ENCODE measurements at places on chromosomes 7 and 10.
A peak's percentile ranks its signal among the peaks of the same experiment; 100 is the strongest.

DNA sequence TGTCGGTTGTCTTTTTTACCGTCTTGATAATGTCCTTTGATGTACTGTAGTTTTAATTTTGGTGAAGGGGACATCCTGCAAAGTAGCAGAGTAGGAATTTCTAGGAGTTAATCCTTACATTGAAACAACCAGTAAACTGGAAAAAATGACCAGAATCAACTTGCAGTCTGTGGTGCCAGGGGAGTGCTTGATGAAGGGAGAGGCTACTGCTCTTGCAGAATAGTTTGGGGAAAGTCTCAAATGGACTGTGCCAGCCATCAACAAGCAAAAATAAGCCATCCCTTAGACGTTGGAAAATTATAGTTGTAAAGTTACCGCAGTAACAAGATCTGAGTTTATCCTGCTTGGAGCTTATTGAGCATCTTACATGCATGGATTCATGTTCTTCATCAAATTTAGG is 32.4 kb downstream of the TRIM24 start:
- no peak for DNase-seq

GRCh38 chr7:96349572-96349971 is 27.7 kb upstream of the SLC25A13 start:
- DNase-seq = no peak

DNA sequence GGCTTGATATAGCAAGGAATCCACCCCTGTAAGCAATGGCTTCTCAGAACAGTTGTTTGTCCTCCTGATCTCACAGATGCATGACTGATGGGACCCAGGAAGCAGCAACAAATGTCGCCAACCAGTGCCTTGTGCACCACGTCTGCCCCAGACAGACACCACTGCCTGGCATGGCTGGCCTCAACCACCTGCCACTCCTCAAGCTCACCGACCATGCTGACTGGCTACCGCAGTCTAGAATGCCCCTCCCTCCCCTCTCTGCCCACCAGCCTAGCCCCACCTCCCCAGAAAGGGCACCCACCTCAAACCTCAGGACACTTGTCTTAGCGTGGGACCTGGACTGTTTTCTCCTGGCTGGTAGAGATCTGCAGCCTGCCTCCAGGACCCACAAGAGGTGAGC is 24.0 kb downstream of the LRRC20 start:
- no peak for DNase-seq

GRCh38 chr10:132994185-132994796 is 51.9 kb upstream of the CFAP46 start:
- DNase-seq = no peak

GRCh38 chr10:60461688-60462087 is 72.0 kb upstream of the ANK3 start:
- DNase-seq = no peak

DNA sequence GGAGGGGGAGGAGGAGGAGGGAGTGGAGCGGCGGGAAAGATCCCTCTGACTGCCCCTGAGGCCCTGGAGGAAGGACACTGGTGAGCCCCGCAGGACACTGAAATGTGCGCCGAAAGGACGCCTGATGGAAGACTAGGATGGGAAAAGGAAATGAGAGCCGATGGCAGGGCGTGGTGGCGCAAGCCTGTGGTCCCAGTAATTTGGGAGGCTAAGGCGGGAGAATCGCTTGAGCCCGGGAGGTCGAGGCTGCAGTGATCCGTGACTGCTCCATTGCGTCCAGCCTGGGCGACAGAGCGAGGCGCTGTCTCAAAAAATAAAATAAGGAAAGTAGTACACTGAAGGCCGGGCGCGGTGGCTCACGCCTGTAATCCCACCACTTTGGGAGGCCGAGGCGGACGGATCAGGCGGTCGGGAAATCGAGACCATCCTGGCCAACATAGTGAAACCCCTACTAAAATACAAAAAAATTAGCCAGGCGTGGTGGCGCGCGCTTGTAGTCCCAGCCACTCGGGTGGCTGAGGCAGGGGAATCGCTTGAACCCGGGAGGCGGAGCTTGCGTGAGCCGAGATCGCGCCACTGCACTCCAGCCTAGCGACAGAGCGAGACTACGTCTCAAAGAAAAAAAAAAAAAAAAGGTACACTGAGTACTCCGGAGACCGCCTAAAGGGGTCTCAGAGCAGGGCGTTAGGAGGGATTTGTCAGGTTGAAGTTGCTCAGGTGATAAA is 561 bp upstream of the HNRNPF start:
- peak; percentile 78 for DNase-seq

- DNase-seq = no peak
Observed at GRCh38 chr7:18796216-18796615, 300.7 kb downstream of the HDAC9 start.

DNA sequence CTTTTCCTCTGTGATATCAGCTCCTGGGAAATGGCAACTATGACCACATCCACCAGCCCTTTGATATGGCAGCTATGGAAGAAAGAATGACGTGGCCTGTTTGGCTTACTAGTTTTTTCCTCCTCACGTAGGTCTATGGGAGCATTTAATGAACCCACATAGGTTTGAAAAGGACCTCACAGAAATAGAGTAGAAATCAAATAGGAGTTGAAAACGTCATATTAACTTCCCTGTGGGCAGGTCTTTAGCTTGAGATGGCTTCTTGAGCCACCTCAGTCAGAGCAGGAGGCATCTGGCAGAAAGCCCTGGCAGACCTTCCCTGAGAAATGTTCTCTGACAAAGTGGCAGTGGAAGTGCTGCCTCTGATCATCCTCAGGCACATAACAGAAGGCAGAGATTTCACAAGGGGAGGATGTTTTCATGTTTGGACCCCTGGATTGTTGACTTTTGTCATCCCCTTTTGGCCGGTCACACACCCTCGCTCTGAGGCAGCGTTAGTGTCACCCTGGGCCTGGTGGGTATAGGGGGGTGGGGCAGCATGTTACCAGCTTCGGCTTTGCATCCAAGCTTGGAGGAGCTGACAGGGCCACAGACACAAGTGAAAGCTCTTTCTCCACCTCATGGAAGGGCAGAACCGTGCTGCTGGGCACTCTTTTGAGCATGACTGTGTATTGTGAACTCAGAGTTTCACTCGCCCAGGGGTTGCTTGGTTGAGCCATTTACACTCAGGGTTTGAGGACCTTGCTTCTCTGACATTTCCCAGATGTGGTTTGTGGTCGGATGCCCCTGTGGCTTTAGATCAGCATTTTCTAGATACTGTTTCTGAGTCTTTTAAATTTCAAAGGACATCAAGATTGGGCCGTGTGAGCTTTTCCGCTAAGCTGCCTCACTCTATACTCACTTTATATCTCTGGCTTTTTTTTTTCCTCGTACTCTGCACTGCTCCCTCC is 184.2 kb downstream of the STK31 start:
- DNase-seq = peak; percentile 58

- DNase-seq = peak; percentile 87
Observed at GRCh38 chr7:24572997-24573553, at the start of gene PALS2. TSS of gene PALS2 (plus strand) at chr7:24573452. CDS start at chr7:24623668, 50,216 bp downstream.

GRCh38 chr10:28558186-28558585 is 25.3 kb downstream of the WAC start:
- no peak for DNase-seq

DNA sequence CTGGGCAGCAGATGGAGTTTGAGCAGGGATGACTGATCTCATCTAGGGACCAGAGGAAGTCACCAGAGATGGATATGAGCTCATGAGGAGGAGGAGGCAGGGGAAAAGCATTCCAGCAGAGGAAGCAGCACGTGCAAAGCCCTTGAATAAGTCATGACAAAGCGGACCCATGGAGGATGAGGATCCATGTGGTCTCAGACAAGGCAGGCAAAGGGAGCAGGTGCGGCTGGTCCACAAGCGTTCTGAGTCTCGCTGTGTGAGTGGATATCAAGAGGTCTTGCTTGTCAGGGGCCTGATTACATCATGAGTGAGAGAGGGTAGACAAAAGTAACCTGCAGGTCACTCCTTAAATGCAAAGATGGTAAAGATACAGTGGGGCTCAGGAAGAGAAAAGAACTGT is 307.6 kb downstream of the GRID1 start:
- DNase-seq = no peak

- no peak for DNase-seq
Observed at GRCh38 chr7:3780525-3780924, 479.5 kb downstream of the SDK1 start.

- DNase-seq = no peak
Observed at GRCh38 chr7:151424799-151425198, 15.0 kb upstream of the WDR86 start.

- no peak for DNase-seq
Observed at GRCh38 chr7:149826344-149827088, 11.7 kb upstream of the ZNF862 start.

- DNase-seq = no peak
Observed at GRCh38 chr10:99656199-99657064, 2.9 kb upstream of the ENTPD7 start.

DNA sequence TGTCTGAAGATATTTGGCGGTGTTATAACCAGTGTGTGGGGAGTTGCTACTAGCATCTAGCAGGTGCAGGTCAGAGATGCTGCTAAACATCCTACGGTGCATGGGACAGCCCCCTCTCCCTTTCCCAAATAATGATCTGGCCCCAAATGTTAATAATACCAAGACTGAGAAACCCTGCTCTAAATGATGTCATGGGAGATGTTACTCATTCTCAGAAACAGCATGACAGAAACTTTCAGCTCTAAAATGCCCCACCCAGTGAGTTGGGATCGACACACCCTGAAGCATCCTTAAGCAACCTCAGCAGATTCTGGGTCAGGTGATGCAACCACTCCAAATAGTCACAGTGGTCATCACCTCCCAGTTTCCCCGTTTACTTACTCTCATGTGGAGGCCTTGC is 108.8 kb upstream of the MPP7 start:
- peak; percentile 31 for DNase-seq

DNA sequence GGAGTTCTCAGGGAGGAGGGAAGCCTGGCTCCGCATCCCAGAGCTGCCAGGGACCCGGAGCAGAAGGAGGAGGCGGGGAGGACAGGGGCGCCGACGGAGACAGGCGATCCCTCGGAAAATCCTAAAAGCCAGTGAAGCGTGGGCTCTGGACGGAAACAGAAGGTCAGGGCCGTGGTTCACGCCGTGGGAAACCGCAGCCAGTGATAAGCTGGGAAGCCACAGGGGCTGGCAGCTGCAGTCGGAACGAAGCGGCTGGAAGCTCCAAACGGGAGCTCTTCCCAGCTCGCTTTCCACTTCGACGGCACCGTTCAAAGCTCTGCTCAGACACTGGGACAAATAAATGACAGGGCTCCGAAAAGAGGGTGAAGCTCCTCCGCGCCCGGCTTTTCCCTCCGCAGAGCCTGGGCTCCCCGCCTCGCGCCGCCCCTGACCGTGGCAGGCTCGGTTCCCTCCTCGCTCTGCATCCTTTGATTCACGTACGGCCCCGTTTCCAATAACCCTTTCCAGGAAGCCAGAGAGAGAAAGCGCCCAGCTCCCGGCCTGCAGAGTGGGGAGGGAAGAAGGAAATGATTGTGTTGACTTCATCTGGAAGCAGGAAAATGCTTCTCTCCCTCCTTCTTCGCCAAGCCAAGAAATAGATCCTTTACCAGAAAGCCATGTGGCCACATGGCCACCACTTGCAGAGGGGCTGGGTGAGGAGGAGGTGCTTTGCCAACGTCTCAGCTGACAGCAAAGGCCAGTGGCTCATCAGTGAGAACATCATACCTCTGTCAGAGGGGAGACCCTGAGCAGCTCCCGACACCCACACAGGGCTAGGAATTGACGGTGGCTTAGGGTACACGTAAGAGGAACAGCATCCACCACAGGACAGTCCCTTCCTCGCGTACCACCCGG is 57.4 kb downstream of the ADRB1 start:
- DNase-seq = peak; percentile 11

DNA sequence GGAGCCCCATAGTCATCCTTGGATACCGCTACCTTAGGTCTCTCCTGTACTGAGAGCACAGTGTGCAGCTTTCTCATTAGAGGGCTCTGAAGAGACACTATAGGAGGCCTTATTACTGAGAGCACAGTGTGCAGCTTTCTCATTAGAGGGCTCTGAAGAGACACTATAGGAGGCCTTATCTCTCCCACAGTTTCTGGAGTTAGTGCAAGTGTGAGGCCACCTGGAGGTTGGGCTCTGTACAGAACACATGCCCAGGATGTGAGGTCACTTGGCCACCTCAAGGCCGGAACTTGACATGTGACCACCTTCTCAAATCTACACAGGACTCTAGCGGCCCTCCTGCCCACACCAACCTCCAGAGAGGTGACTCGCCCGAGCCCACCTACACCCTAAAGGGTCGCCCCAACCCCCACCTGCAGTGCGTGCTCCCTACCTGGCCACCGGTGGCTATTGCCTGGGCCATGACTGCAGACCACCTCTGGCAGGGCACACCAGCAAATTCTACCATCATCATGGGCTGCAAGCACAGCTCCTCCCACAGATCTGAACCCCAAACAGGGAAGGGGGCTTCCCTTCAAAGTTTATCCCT is 24.6 kb downstream of the FRMPD2 start:
- no peak for DNase-seq

DNA sequence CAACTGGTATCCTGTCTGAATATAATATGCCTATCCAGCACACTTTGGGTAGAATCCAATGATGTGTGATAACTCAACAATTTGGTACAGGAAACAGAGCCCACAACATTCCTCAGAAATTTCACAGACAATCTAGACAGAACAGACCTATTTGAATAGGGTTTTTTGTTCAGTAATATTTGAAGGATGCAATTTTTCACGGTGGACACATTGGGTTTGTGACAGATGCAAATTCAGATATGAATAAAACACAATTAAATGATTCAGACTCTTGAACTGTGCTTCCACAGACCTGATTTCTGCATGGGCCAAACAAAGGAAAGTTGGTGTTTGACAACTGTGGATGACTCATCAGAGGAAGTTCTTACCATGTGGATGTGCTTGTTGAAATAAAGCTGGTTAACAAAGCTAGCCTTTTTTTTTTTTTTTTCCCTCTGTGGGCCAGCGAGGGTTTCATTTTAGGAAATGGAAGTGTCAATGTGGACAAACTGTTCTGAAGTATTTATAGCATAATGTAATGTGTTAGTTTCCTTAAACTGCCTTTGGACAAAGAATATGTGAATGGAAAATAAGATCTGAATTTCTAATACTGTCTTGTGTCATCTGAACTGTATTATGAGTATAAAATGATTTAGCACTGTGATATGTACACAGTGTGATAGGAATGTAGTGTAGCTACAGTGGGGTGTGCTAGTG is 43.2 kb upstream of the FAM133B start:
- peak; percentile 48 for DNase-seq

- DNase-seq = no peak
Observed at GRCh38 chr7:158685693-158686092, 18.9 kb downstream of the NCAPG2 start.

DNA sequence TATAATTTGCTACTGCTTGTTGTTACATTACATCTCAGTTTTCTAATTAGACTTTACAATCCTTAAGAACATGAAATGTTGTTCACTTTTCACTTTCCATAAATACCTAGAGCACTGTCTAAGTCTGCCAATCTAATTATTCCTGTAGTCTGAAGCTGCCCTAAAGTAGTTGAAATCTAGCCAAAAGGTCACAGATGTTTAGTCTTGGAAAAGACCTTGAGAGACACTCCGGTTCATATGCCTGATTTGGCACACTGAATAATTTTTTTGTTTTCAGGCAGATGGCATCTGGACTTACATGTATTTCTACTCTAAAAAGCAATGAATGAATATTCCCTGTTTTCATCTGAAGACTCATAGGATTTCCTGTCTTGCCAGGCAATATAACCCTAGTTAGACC is 359.1 kb downstream of the ANKRD7 start:
- DNase-seq = no peak

GRCh38 chr7:94472608-94473007 is 37.0 kb upstream of the CASD1 start:
- no peak for DNase-seq
